ENCODE measurements at places on chromosomes 7 and 10.
A peak's percentile ranks its signal among the peaks of the same experiment; 100 is the strongest.

GRCh38 chr7:25669281-25669781 lies 441.0 kb upstream of the NPVF start:
- no peak for DNase-seq

- no peak for DNase-seq
These were observed 37.2 kb upstream of the PAPSS2 start for GRCh38 chr10:87622314-87623004.

GRCh38 chr10:131872827-131873375 lies 27.9 kb upstream of the PPP2R2D start:
- no peak for DNase-seq

- DNase-seq, result peak; percentile 72
These were observed 2.7 kb downstream of the VGF start for GRCh38 chr7:101162551-101163278.

GRCh38 chr10:96376483-96376882 lies 17.7 kb upstream of the OPALIN start:
- no peak for DNase-seq

- DNase-seq, result peak; percentile 75
These were observed 931 bp downstream of the PAPSS2 start for GRCh38 chr10:87660484-87661133.

- DNase-seq, result no peak
These were observed 59.8 kb upstream of the OPN4 start for GRCh38 chr10:86594535-86594934.

DNA sequence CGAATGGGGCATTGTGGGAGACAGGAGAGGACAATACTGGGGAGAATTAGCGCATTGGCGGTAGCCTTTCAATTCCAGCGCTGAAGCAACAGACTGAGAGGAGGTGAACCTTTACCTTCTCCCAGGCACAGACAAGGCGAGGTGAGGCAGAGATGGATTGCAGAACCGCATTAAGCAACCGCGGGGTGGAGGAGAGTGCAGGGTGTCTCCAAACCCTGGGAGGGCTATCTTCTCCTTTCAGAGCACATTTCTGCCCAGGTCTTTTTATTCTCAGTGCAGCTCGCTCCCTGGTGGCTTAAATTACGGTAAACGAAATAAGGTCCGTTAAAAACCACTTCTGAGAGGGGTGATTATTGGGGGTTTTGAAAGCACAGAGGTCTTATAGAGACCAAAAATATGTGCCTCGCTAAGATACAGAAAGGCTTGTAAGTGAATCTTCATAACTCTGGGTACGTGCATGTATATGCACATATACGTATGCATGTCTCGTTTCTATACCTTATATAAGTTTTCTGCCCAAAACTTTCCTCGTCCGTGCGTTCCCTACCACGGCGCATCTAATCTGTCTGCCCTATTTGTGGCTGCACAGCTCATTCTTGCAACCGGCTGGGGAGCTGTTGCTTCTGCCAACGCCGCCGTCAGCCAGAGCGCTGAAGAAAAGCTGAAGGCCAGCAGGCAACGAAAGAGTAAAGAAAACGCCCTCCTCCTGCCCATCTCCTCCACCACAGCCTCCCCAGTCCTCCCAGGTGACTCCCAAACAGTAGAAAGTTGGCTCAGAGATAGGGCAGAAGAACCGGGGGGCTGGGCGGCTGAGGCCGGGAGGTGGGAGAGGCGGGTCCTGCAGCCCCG lies 895 bp upstream of the ZNF804B start:
- DNase-seq, result peak; percentile 72

DNA sequence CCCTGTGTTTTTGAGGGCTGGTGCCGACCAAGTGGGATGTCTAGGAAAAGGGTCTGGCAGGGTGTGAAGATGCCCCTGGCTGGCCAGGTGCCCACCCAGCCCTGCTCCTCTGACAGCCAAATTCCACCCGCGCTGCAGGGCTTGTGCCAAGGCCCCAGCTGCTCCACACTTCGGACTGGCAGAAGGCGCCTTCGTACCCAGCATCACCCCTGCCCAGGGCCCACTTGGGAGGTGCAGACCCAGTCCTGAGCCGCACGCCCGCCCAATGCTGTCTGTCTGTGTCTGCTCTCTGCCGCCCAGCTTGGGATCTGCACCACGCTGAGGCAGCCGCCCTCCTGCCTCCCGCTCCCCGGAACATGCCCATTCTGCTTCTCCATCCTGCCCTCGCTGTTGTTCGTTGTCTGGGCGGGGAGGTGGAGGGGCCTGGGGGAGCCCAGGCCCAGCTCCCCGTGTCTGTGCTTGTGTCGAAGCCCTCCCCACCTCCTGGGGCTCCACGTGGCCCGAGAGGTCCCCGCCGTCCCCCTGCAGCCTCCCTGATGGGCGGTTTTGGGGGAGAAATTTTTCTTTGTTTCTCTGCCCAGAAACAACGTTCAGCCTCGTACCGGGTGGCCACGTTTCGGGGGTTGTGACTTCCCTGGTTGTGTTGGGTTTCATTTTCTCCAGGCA lies 36.9 kb upstream of the PPIF start:
- DNase-seq, result no peak

DNA sequence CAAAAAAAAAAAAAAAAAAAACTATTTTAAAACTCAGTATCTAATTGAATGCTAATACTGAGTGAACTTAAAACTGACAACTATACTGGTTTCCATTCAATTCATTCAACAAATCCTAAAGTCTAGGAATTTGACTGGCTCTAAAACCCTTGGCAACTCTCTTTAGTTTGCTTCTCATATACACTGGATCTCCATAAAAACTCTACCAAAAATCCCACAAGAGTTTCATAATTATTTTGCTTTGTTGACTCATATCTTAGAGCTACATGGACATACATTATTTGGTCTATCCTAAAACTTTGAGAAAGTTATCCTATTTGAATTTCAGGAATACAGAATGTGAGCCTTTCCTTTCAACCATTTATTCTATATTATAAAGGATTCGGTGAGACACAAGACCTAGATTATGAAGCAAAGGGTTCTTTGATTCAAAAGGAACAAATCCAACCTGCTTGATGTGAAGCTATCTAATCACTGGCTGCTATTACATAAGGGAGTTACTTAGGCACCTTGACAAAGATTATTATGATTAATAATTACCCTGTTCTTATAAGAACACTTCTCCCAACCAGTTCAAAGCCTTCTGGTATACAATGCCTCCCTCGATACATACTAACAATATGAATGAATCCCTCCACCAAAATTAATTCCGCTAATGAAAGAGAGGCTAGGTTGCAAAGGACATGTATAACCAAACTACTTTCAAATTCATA lies 15.8 kb upstream of the KMT2E start:
- no peak for DNase-seq

DNA sequence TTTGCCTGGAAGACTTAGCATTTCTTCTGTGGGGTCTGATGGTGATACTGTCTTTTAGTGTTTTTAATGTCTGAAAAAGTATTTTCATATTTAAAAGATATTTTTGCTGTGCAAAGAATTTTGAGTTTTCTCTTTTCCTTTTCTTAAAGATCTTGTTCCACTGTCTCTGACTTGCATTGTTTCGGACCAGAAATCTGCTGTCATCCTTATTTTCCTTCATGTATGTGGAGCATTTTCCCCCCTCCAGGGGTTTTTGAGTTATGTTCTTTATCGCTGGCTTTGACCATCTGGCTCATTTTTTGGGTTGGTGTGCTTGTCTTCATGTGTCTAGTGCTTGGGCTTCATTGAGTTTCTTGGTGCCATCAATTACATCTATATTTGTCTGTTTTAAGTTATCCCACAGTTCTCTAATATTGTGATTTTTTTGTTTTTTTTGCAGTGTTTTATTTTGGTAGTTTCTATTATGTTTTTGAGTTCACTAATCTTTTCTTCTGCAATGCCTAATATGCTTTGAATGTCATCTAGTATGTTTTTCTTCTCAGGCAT lies 119.9 kb downstream of the MGMT start:
- no peak for DNase-seq

GRCh38 chr7:101397243-101397642 lies 34.6 kb downstream of the COL26A1 start:
- no peak for DNase-seq

DNA sequence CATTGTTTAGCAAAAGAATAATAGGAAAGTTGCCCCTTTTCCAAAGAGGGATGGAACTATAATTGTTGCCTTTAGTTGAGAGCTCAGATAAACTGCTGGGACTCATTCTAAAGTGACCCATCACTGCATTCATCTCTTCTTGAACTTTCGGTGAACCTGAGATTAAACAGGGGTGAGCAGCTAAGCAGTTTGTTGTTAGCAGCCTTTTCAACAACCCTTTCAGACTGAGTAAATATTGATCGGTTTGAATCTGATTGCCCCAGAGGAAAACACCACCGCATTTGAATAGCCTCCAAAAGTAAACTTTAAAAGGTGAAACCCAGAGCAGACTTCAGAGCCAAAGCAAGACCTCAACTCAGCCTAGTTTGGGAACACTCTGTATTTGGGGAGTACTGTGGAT lies 4.7 kb downstream of the HOXA1 start:
- DNase-seq, result peak; percentile 39

- peak; percentile 91 for DNase-seq
These were observed at the start of gene CC2D2B for GRCh38 chr10:95907456-95908253. Gene CC2D2B (plus strand): TSS chr10:95907975. CDS start chr10:95911324, 3,349 bp downstream.

GRCh38 chr10:28906415-28906814 lies 229.1 kb downstream of the BAMBI start:
- no peak for DNase-seq

- no peak for DNase-seq
These were observed 444.2 kb upstream of the NPVF start for GRCh38 chr7:25672496-25672895.

DNA sequence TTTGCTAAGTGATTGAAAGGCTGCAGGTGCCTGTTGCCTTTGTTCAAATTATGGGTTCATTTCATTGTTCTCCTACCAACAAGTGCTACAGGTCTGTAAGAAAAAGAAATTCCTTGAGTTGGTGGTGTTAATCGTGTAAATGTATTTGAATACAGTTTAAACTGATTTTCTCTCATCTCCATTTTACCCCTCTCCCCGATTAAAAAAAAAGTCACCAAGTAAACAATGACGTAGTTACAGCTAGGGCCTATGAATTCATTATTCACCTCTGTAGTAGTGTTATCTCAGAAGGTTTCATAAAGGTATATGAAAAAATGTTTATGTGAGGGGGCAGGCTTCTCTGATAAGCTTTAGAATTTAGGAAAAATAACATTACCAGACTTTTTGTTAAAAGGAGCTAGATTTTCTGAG lies 1.1 kb downstream of the REEP3 start:
- DNase-seq, result no peak

DNA sequence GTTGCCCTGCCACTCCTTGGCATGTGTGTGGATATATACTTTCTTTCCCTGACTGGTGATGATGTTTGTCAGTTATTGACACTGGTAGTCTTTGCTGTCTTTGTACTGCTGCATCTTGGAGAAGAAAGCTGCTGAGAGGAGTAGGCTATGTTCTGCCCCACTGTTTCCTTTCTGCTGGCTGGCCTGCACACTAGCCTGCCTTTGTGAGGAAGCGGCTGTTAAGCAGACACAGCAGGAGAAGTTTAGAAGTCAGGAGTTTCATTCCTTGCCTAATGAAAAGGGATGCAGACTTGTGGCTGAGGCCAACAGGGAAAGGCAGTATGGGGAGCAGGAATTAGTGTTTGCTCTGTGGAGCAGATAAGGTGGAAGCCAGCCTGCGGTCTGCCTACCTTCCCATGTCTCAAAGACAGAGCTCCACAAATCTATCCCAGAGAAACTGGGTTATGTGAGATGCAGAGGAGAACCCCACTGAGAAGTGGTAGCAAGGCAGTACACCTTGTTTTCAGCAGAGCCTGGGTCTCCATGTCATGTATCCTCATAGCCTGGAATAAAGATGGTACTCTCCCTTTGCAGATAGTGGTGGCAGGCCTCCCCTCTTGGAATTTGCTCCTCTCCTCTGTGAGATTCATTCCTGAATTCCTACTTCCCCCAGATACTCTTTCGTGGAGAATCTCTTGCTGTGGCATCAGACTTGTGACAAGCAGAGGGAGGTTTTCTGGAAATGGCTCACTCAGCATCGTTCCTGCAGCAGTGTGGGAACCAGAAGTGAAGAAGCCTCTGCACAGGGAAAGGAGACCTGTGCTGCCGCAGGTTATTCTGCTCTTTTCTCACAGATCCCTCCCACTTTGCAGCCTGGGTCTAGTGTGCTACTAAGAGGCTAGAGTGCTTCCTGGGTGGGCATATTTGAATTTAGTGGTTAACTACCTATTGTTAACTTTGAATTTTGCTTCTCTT lies 130.2 kb downstream of the LRRC4 start:
- no peak for DNase-seq

GRCh38 chr10:59799421-59799820 lies 46.2 kb upstream of the MRLN start:
- DNase-seq, result no peak

- no peak for DNase-seq
These were observed 131.4 kb upstream of the ZMIZ1 start for GRCh38 chr10:78937393-78937792.

- DNase-seq, result no peak
These were observed 128.4 kb downstream of the ALOX5 start for GRCh38 chr10:45502458-45502857.

GRCh38 chr7:107327986-107328569 lies 141.8 kb upstream of the GPR22 start:
- DNase-seq, result no peak

- no peak for DNase-seq
These were observed 46.2 kb downstream of the CHST3 start for GRCh38 chr10:72010234-72010973.

- no peak for DNase-seq
These were observed 63.5 kb downstream of the COBL start for GRCh38 chr7:51253157-51253556.

DNA sequence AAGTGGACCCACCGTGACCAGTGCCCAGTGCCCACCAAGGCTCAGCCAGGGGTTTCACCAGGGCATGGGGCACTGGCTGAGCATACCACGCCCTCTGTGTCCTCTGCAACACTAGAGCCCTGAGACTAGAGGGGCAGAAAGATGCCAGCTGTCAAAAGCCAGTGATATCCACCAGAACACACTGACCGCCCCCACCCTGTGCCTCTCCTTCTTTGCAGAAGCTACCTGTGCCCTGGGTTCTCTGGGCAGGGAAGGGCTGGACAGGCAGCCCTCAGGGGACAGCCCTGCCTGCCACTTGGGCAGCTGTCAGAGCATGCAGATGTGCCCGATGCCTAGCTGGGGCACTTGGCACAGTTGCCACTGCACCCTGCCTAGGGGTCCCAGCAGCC lies 494 bp downstream of the VSIR start:
- DNase-seq, result no peak

- no peak for DNase-seq
These were observed 379.0 kb downstream of the SORCS1 start for GRCh38 chr10:106785528-106785927.

- DNase-seq, result peak; percentile 55
These were observed 2.0 kb upstream of the CTBP2 start for GRCh38 chr10:125162120-125162931.

- no peak for DNase-seq
These were observed 1.2 kb upstream of the SLC18A3 start for GRCh38 chr10:49609006-49609282.

- no peak for DNase-seq
These were observed 155.5 kb upstream of the AHR start for GRCh38 chr7:17142831-17143541.

DNA sequence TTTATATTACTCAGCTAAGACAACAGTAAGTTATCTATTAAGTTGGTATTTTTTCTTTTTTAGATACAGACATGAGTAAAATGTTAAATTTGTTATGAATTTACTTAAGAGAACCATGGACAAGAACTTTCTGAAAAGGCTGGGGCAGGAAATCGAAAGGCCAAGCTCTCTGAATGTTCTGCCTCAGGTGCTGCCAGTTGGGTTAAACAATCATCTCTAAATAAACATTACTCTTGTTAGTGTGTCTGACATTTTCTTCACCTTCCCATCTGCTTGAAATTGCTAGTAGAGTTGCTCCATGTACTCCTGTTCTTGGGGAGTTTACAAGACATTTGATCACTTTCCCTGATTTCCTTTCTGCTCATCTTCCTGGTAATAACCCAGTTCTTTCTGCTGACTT lies 87.5 kb downstream of the ANKRD7 start:
- no peak for DNase-seq

GRCh38 chr7:143490717-143491306 lies 13.1 kb downstream of the TAS2R41 start:
- no peak for DNase-seq

Data from lung (tissue), 17 donors.